Stimulated activated CD4-positive, alpha-beta T cell treated with anti-CD3 and anti-CD28 coated beads, Interleukin-1b, Interleukin-23, amount 100 ng/mL, for 24 hours (primary cell): ENCODE measurements at places on chromosomes 2 and 18.
A peak's percentile ranks its signal among the peaks of the same experiment; 100 is the strongest.

DNA sequence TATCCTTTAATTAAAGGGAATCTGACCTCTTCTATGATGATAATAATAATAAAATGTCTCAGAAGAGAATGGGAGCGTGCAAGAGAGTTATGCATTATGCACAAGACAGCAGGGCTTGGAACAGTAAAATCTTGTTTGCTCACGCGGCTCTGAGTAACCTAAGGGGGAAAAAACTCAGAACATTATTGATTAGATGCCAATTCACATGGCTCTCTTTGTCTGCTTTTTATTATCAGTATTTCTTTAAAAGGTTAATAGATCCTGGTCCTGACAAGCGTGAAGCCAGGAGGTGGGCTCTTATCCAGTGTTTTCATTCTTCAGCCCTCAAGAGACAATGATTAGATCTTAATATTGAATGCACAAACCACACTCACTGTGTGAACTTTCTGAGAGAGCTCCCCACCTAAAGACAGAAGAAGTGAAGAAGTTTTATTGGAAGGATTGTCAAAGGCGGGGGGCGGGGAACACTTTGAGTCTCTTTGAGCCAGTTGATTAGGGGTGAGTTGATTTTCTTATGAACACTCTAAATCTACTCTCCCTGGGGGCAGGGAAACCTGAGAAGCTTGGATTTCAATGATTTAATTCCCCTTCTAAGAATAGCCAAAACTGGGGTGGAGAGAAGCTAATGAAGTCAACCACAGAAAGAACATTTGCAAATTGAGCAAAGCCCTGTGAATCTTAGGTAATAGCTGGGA, 127.5 kb upstream of the CTAGE1 start:
- no peak for DNase-seq

DNA sequence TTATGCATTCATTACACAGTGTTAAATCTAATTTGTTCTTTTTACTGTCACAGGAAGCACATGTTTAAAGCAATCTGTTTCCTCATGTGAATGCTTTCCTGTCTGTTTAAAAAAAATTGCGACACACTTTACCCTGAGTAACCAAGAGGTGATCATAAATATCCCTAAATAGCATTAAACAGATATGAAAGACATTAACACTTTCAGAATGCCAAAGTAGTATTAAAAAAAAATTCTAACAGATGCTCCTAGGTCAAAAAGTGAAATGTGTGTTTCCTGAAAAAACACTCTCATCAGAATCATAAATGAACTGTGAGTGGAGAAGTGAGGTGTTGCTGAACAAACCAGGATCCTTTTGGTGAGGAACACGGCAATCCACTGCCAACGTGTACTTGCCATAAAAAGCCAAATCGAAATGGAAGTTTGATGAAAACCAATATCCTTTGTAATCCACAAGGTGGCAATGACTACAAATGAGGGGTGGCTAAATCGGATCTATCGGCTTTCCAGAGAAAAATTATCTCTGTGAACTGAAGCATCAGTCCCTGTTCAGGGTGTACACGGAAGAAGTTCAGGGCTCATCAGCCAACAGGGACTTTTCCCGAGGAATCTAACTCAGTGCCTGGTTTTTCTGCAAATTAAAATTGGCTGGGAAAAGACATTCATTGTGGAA, 248.9 kb downstream of the TCF4 start:
- DNase-seq = no peak

GRCh38 chr2:144835634-144836350, 315.9 kb upstream of the ZEB2 start:
- DNase-seq = no peak

GRCh38 chr2:234816491-234816890, 135.3 kb upstream of the SH3BP4 start:
- no peak for DNase-seq

DNA sequence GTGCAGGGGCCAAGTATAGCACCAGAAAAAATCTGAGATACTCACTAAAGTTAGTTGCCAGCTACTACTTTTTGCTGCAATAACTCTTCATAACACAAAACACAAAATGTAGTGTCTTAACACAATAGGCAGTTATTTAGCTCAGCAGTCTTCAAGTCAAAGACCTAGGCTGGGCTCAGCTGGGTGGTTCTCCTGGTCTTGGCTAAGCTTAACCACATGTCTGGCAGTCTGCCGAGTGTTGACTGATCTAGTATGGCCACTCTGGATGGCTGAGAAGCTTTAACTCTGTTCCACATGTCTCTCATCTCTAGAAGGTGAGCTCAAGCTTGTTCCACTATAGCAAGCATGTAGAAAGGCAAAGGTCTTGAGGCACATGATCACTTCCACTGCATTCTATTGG, 451.6 kb downstream of the SOX11 start:
- no peak for DNase-seq

DNA sequence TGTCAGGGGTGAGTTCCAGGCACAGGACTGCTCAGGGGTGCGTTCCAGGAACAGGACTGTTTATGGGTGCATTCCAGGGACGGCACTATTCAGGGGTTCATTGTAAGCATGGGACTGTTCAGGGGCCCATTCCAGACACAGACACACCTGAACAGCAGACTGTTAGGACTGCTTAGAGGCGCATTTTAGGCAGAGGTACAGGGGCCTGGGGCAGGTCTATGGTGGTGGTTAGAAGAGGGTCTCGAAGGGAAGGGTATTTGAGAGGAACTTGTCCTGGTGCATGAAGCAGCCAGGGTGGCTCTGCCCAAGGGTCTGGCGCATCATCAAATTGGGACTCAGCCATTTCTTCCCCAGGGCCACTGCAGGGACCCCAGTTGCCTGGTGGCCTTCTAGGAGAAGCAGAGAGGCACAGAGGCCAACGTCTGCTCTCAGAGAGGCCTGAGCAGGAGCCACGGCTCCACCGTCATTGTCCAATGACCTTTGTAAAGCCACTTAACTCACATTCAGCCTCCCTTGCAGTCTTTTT, 14.8 kb upstream of the MLPH start:
- no peak for DNase-seq

GRCh38 chr2:28465148-28465885, 30.5 kb upstream of the PLB1 start:
- no peak for DNase-seq

GRCh38 chr18:70036771-70037347, 89.2 kb upstream of the CD226 start:
- DNase-seq = no peak

- DNase-seq = no peak
Observed at GRCh38 chr2:178072000-178072382, 586 bp downstream of the PDE11A start.

GRCh38 chr2:239102266-239102665, 254.4 kb downstream of the TWIST2 start:
- no peak for DNase-seq

GRCh38 chr2:100895402-100895801, 75.5 kb downstream of the NPAS2 start:
- no peak for DNase-seq

GRCh38 chr2:236021499-236022057, 146.6 kb downstream of the GBX2 start:
- DNase-seq = no peak

GRCh38 chr18:27661320-27662018, 476.4 kb upstream of the CHST9 start:
- no peak for DNase-seq

- no peak for DNase-seq
Observed at GRCh38 chr2:239199041-239199768, 201.6 kb downstream of the HDAC4 start.

DNA sequence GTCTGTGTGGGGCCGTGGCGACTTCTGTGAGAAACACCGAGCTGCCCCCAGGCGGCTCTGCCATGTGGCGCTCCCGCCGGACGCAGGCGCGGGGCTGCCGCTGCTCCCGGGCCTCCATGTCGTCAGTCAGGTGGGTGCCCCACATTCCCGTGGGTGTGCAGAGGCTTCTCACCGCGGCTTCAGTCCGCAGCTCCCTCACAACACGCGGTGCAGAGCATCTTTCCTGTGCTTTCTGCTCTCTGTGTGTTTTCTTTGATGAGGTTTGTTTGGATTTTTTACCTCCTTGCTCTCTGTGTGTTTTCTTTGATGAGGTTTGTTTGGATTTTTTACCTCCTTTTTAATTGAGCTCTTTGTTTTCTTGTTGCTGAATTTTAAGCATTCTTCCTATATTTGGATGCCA, 13.0 kb downstream of the AQP12A start:
- DNase-seq = peak; percentile 13

GRCh38 chr2:20574423-20574911, 76.4 kb downstream of the HS1BP3 start:
- no peak for DNase-seq

- no peak for DNase-seq
Observed at GRCh38 chr2:205775097-205775877, 93.0 kb downstream of the NRP2 start.

GRCh38 chr2:100893392-100894104, 73.6 kb downstream of the NPAS2 start:
- no peak for DNase-seq

- DNase-seq = no peak
Observed at GRCh38 chr2:148680462-148680861, 35.9 kb downstream of the EPC2 start.

DNA sequence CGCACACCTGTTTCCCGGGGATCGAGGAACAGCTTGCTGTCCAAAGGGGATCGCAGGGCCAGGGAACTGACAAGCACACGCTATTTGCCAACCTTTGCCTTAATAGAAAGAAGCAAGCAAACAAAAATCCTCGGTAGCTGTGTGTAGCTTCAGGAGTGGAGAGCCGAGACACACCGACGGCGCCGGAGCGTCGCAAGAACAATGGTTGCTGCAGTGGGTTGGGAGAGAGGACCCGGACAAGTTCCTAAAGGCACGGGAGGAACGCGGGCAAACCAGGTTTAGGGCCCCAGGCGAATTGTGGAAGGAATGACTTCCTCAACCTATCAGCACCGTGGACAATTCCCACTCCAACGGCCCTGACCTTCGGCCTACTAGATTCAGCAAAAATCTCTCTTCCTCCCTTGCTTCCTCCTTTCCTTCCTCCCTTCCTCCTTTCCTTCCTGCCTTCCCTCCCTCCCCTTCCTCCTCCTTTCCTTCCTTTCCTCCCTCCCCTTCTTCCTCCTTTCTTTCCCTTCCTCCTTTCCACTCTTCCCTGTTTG, 4.9 kb upstream of the NEUROD1 start:
- no peak for DNase-seq

DNA sequence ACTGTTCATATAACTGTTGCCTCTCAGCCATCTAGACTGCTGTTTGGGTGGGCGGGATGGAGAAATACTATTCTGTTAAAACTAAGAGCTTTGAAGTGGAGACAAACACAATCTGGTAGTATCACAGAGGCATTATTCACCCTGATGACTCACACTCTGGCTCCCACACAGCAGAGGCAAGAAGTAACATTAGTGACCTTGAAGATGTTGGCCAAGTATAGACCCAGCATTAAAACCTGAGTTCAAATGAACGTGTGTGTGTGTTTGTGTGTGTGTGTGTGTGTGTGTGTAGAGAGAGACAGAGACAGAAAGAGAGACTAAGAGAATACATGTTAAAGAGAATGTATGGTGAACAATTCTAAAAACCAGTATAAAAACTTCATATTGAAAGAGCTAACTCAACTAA, 22.5 kb upstream of the ACVR1 start:
- DNase-seq = peak; percentile 45

DNA sequence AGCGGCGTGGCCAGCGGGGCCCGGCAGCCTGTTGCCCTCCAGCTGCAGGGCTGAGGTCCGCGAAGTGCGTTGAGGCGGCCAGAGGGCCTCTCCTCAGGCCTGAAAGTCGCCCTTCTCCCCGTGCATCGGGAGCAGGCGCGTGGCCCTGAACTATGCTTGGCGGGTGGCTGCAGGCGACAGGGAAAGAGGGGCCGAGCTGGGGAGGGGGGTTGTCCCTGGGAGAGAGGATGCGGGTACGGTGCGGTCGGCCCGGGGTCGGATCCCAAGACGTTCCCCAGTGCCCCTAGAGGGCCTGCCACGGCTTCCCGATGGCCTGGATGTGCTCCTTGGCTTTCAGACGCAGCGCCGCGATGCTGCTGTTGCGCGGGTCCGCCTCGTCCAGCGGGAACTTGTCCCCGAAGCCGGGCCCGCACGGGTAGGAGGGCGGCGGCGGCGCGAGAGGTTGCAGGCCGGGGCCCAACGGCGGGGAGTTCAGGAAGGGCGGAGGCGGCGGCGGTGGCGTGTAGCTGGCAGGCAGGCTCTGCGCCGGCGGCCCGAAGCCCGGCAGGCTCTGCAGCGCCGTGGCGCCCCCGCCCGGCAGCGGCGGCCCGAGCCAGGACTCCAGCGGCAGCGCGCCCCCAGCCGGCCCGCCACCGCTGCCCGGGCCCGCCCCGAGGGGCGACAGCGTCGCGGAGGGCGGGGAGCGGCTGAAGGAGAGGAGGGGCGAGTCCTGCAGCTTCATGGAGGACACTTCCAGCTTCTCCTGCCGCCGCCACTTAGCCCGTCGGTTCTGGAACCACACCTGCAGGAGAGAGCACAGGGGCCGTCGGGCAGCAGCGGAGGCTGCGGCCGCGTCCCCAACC, 4.3 kb downstream of the RAX start:
- no peak for DNase-seq

- DNase-seq = no peak
Observed at GRCh38 chr2:240732911-240733622, 41.4 kb downstream of the AQP12A start.

DNA sequence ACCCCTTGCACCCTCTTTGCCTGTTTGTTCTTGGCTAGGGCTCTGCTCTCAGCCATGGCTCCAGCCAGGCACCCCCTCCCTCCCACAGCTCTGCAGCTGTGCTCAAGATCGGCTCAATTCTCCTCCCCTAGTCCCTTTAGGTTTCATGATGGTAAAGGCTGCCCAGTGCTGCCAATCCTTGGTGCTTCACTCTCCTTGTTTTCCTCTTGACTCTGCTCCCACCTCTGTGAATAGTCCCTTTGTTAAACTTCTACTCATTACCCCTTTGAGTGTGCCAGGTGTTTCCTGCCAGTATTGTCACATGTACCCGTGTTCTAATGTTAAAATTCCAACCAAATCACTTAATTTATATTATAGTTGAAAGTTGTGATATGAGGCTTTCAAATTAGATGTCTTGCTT, 101.0 kb upstream of the CERS6 start:
- DNase-seq = no peak

DNA sequence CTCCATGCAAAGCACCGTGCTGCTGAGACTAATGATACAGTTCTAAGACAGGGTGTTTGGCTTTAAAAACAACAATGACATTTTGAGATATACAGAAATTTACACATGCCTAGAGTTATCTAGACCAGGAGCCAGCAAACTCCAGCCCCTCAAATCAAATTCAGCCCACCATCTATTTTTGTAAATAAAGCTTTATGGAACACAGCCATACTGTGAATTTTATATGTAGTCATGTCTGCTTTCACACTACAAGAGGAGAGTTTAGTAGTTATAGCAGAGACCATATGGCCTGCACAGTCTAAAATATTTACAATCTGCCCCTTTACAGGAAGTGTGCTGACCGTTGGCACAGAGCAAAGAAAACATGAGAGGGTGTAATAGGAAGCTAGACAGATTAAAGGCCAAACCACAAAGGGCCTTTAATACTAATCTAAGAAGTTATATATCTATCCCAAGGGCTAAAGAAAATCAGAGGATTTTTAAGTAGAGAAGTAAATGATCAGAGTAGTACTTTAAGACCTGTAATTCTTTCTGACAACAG, 39.4 kb downstream of the NBAS start:
- no peak for DNase-seq

DNA sequence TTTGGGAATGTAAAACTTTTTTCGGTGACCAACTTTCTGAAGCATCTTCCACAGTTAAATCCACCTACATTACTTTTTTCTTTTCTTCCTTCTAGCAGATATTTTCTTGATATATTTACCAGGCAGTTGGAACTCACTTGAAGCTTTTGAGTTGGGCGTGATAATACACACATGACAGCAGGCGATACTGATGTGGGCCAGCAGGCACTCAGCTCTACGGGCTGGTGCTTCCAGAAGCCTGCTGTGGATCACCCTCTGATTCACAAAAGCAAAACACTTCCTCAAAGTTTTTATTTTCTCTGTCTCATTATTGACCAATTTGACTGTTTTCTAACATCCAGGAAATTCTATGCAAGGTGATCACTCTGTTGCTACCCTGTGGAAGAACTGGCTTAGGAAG, 22.9 kb downstream of the GRHL1 start:
- no peak for DNase-seq
